ENCODE measurements at places on chromosomes 12 and 14.

GRCh38 chr14:81165188-81165587 lies 55.6 kb downstream of the GTF2A1 start:
- no peak for DNase-seq

- no peak for DNase-seq
Observed at GRCh38 chr12:53618275-53618674, 7.9 kb downstream of the ATF7 start.

- DNase-seq = no peak
Observed at GRCh38 chr12:108289350-108290161, 49.6 kb downstream of the CMKLR1 start.

DNA sequence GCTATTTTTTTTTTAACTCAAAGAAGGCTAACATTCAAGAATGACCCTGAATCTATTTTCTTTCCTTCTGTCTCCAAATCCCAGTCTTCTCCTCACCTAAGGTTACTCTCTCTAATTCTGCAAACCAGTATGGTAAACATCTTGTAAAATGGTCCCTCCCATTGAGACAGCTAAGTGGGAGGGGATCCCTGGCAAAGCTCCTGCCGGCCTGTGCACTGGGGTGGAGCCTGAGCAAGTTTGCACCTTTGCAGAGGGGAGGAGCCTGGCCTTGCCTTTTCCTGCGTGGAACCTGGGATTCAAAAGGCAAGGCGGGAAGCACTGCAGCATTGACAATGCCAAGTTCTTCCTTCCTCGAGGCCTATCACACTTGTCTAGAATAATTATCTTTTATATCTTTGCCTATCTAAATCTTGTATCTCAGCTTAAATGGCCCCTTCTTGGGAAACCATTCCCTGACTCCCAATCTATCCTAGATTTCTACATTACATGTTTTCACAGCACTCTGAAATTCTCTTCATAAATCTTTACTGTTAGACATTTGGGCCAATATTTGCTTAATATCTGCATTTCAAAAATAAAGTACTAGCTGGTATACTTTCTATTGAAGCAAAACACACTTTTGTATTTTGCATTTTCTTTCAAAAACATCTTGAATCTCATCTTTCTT lies 83.0 kb downstream of the EPS8 start:
- DNase-seq = no peak

DNA sequence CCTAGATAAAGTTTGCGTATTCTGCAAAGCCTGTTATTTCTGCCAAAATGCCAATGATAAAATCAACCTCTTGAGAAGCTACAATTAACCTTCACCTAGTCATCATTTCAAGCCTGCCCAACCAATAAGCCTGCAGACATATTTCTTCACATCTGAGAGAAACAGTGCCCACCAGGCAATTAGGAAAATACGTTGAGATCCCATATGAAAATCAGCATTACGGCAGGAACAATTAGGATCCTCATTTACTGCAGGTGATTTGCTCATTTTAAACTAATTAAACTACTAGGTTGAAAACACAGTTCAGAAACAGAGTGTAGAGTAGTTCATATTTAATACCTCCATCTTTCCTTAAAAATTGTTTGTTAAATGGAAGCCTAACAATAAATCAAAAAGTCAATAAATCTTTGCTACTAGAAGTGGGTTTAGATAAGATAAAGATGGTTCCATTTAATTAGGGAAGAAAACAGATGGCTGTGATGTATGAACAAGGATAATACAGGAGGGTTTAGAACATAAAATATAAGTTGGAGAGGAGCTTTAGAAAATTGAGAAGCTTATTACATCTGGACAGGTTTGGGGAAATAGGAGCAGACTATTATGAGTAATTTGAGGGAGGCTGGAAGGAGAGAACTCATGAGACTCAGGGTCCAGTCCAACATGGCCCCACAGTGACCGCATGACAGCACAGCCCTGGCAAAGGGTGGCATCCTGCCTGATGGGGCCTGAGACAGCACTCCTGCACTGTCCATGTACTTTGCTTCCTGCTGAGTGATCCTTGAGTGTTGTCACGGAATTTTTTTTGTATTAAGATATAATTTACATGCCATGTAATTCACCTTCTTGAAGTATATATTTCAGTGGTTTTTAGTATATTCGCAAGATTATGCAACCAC lies 26.9 kb upstream of the PYGL start:
- DNase-seq = no peak

DNA sequence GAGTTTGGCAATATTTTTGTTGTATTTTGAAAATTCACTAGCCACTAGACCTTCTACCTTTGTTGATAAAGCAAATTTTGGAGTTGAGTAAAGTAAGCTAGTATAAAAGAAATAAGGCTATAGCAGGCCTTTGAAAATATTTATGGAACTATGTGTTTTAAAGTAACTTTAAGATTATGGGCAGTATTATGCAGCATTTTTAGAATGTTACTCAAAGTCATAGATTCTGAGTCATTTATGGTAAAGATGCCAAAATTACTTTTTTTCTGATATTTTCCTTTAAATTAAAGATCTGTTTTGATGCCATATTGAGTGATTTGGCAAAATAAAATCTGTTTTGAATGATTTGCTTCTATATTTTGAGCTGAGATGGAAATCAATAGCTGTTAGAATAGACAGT lies 57.2 kb downstream of the SYNE2 start:
- DNase-seq = no peak

- no peak for DNase-seq
Observed at GRCh38 chr12:53226815-53227214, 5.2 kb downstream of the RARG start.

DNA sequence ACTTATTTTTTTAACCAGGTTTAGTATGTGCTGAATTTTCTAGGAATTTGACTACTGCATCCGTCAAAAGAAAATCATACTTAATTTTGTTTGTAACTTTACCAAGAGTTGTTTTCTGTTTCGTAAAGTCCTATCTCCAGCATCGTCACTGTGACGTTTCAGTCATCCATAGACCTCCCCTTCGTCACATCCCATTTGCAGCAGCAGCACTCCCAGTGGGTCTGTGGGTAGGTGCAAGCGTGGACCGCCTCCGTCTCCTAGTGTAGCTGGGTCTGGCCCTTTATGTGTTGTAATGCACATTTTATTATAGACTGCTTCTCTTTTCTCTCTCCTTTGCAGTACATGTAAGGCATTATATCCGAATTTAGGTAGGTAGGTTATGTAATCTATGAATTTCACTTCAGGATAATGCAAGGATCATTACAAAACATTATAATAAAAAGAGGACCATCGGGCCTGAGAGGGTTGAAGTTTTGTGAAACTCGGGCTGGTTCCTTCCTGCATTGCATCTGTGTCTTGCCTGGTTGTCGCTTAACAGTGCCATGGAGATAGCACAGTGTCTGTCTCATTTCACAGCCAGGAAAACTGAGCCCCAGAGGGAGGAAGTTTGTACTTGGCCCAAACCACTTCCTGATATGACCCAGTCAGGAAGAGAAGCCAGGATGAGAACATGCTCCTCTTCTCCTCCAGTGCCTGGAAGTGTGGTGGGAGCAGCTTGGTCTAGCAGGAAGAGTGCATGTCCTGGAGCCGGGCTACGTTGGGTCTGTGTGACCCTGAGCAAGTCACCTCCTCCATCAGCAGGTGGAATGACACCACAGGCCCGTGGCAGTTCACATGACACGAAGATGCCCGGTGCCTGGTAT lies 41.3 kb downstream of the EVL start:
- peak; percentile 58 for DNase-seq
